ENCODE measurements at places on chromosomes 11 and 22. TPM values are rescaled to one million over a fixed set of nuclear protein-coding genes. Genes with fewer than 3 reads are reported as not detected.

Gene ESAM
- not detected for total RNA-seq

Gene ACTN3
- 0.14 TPM for total RNA-seq

Gene SYCE3
- total RNA-seq: 1.1 TPM

Gene CARD16
- 0.85 TPM for total RNA-seq

Gene BEST1
- total RNA-seq: not detected

Gene FAM180B
- not detected for total RNA-seq

Gene PDE3B
- 1.4 TPM for total RNA-seq

Gene ANGPTL5
- not detected for total RNA-seq

Gene PTPN5
- not detected for total RNA-seq

Gene OR10A2
- not detected for total RNA-seq

Gene UPK3A
- total RNA-seq: not detected

Gene TREH
- total RNA-seq: not detected

Gene GLB1L3
- 0.42 TPM for total RNA-seq

Gene SLC15A3
- 0.07 TPM for total RNA-seq

Gene MMP3
- total RNA-seq: 0.21 TPM

Gene GAL3ST3
- total RNA-seq: 0.28 TPM

Gene OR52I2
- not detected for total RNA-seq

Gene TBX1
- total RNA-seq: 34.4 TPM

Gene PACSIN3
- total RNA-seq: 85.1 TPM

Gene PDE2A
- not detected for total RNA-seq

Data from airway epithelial cell (primary cell).